Mesendoderm (in vitro differentiated cells): ENCODE measurements at places on chromosomes 7 and 10.

GRCh38 chr10:71241830-71242621, 29.7 kb downstream of the UNC5B start:
- no peak for DNase-seq

DNA sequence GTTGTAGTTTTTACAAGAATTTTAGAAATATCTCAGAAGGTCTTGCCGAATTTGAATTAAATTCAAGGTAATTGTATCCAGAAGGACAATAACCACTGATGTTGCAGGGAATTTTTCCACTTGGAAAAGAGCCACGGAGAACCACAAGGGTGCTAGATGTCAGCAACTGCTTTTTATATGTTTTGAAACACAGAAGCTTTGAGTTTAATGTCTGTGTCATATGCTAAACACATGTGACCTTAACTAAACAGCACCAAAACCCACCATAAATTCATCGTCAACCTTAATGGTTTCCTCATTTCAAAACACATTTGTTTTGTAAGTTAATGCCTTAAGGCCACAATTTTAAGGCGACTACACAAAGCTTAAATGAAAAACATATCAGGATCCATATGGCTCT, 106.9 kb downstream of the COL28A1 start:
- no peak for DNase-seq

DNA sequence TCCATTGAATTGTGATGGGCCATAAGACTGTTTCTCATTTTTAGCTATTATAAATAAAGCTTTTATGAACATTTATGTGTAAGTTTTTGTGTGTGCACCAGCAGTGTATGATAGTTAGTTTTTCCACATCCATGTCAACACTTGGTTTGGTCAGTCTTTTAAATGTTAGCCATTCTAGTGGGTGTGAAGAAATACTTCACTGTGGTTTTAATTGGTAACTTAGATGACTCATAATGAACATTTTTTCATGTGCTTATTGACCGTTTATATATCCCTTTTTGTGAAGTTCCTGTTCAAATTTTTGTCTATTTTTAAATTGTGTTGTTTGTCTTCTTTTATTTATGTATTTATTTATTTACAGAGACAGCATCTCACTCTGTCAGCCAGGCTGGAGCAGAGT, 23.6 kb upstream of the PDK4 start:
- DNase-seq, result no peak

GRCh38 chr7:90708841-90709317, 112.8 kb downstream of the CDK14 start:
- DNase-seq, result peak; percentile 88

GRCh38 chr7:80263821-80264220, 129.2 kb downstream of the GNAI1 start:
- no peak for DNase-seq

- no peak for DNase-seq
Observed at GRCh38 chr10:102066399-102067088, 1.4 kb downstream of the HPS6 start.

DNA sequence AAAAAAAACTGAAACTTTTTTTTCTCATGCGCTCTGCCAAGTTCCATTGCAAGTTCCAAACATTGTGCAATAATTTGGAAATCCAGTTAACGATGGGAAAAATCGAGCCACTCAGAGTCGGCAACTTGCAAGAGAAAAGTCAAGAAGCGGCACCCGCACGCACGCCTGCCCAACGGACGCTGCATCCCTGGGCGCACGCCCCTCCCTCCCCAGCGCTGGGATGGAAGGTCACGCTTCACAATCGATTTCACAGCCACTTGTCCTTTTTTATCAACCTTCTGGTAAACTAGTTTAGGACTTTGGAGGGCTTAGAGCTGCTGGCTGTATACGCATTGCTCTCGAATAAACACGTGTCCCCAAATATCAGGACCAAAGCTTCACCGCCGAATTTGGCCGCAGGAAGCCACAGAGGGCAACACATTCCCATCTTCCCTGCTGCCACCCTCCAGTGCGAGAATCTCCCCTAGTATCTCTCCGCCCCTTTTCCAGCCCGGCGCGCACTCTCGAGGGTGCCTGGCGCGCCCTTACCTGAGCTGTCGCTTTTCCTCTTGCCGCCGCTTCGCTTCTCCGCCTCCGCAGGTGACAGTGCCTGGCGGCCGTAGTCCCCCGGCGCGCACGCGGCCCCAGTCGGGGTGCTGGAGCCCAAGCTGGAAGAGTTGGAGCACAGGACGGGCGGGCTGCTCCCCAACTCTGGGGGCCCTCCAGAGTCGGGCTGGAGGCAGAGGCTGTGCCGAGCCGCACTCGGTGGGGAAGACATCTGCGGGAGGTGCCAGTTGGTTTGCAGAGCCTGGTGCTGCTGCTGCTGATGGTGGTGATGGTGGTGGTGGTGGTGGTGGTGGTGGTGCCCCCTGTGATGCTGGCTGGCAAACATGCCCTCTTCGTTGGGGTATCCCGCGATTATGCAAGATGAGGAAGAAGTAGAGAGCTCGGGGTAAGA, 857 bp downstream of the MEOX2 start:
- peak; percentile 38 for DNase-seq

DNA sequence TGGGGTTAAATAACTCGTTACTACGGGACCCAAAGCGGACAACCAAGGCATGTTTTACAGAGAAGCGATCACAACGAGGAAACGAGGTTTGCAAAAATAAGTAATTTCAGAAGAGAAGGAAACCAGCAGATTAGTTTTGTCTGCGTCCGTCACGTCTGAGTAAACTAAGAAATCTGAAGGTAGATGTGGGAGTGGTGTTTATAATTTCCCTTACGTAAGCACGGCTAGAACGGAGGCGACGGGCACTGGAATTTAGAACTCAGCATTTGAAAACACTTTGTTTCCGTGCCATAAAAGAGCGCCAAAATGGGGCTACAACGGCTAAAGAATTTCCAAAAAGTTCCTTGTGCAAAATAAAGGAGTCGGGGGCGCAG, 718 bp upstream of the UMAD1 start:
- no peak for DNase-seq

DNA sequence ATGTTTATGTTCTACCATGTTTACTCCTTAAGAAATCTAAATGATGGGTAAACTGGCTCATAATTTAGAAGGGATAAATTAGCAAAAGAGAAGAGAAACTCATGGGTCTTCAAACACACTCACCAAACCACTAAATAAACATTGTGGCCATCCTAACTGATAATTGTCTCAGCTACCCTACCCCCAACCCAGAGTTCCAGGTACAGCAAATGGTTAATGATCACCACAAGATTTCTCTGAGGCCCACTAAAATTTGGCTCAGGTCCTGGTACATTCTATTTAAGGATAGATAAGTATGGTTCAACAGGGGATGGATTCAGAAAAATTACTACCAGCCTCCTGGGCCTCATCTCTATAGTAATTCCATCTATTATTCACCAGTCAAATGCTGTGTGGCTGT, 21.4 kb downstream of the SLC25A13 start:
- no peak for DNase-seq

DNA sequence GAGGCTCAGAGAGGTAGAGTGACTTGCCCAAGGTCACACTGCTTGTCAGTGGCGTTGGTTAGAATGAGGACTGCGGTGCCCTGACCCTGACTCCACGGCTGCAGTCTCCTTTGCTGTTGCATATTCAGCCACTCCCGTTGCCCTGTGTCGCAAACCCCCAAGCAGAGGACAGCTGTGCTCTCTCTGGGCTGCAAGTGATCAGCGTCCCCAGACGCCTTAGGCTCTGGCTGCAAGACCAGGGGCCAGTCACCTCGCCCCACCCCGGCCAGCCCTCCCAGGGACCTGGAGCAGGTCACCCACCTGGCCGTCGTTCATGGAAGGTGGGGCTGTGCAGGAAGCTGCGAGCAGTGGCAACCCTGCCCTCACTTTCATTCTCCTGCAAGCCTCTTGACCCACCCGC, 51.7 kb upstream of the NANOS1 start:
- DNase-seq, result no peak

DNA sequence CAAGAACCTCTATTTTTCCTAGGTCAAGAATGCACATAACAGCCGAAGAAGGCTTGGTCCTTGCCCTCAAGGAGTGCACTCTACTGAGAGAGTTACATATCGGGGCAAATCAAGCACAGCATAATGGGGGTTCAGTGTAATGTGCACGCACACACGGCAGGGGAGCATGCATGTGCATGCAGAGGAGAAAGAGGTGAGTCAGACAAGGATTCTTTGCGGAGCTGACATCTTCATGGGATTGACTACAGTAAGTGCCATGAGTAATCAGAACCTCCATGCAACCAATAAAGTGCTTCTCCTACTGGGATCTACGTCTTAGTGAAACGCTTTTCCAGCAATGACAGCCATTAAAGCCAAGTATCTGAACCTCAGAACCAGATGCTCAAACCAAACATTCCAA, 123.6 kb downstream of the RNF216 start:
- no peak for DNase-seq

- DNase-seq, result no peak
Observed at GRCh38 chr7:105268511-105269392, 120.0 kb downstream of the SRPK2 start.

DNA sequence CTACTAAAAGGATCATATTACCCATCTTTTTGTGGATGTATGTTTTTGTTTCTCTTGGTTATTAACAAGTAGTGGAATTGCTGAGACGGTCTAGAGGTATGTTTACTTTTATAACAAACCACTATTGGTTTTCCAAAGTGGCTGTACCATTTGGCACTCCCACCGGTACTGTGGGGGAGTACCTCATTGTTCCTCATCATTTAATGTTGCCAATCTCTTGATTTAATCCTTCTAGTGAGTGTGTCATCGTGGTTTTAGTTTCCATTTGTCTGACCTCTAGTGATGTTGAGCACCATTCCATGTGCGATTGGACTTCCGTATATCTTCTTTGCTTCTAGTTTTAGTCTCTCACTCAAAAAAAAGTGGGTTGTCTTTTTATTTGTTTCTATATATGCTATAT, 50.4 kb downstream of the RBM33 start:
- DNase-seq, result no peak

GRCh38 chr10:69636273-69636575, 6.2 kb downstream of the FAM241B start:
- DNase-seq, result no peak

DNA sequence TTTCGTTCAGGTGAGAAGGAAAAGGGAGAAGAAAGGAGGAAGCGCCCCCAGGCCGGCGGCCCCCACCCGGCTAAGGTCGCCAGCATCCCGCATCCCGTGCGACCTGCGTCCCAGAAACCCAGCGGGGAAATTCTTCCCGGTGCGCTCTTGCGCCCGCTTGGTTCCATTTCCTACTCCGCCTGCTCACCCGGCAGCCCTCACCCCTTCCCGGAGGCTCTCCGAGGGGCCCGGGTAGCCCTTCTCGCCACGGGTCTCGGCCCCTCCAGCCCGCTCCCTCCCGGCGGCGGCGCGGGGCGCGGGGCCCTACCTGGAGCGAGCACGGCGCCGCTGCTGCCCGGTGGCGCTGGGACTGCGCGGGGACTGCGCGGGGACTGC, at the start of gene PRKCQ:
TSS of gene PRKCQ (minus strand) at position 373 of the 375 bp plus-strand sequence. CDS start 65,141 bp downstream, outside the sequence.
- DNase-seq, result peak; percentile 59

DNA sequence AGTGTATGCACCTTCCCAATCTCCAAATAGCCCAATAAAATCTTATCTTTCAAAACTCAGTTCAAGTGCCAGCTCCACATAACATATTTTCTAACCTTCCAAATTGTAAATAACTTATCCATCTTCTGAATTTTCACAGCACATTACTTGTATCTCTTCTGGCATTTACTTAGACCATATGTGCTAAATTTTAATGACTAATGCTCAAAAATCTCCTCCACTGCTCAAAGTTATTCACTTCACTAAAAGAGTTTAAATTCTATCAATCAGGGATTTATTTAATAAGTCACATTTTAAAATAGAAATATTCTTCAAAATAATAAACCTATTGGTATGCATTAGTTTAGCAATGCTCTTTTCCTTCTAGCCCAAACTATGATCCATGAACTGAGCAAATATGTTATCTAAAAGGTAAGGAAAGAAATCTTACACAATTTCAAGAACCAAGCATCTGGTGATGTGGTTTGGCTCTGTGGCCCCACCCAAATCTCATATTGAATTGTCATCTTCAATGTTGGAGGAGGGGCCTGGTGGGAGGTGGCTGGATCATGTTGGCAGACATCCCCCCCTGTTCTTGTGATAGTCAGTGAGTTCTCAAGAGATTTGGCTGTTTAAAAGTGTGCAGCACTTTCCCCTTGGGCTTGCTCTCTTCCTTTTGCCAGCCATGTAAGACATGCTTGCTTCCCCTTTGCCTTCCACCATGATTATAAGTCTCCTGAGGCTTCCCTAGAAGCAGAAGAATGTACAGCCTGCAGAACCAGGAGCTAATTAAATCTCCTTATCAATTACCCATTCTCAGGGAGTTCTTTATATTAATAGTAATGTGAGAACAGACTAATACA, 28.1 kb upstream of the GPR22 start:
- DNase-seq, result no peak

GRCh38 chr10:56728349-56728748, 367.3 kb upstream of the ZWINT start:
- DNase-seq, result no peak

DNA sequence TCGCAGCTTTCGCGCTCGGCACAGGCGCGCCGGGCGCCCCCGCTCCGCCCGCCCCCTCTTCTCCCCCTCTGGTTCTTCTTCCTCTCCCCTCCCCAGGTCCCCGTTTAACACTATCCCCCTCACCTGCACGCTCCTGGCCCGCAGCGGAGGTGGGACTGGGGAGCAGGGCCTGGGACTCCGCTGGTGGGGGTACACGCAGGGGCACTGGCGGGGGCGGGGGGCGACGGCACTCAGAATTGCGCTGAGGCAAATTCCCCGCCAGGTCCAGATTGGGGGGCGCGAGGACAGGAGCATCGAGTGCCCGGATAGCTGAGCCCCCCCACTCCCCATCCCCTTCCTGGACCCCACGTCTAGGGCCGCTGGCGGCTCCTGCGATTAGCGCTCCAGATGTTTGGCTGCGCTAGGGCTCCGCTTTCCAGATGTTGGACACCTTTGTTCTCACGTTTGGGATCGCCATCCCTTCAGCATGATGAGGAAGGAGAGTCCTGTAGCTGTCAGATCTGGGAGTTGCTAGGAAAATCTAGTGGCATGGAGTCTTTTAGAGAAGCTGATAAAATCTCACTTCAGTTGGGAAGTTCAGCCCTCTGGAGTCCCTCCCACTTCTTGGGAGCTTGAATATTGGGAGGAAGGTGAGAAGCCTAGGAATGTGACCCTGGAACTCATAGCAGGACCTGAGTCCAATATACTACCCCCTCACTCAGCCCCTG, 31.4 kb upstream of the PAX2 start:
- DNase-seq, result peak; percentile 46

GRCh38 chr10:27908231-27908630, 90.6 kb downstream of the ODAD2 start:
- DNase-seq, result no peak

- no peak for DNase-seq
Observed at GRCh38 chr10:95660283-95660682, 3.8 kb upstream of the ALDH18A1 start.
